Head of caudate nucleus (tissue), 42 donors: ENCODE measurements at places on chromosomes 6 and 20.

GRCh38 chr6:145904391-145904790 is 59.8 kb downstream of the SHPRH start:
- DNase-seq: no peak

GRCh38 chr6:119334535-119335264 is 14.9 kb downstream of the MAN1A1 start:
- no peak for DNase-seq

DNA sequence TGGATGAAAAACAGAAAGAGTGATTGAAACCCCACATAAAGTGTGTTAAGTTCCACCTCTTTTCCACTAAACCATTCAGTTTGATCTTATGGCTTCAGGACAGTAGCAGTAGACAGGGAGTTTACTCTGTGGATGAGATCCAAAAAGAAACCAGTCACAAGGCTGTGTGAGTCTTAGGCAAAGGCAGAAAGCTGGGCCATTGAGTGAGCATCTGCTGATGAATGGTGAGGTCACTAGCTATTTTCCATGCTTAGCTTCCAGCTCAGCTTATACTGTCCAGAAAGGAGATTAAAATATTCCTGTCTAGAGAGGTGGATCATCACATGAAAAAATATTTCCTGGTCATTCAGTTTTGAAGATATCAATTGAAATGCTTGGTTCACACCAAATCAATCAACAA is 1643.9 kb downstream of the HACE1 start:
- DNase-seq: no peak

DNA sequence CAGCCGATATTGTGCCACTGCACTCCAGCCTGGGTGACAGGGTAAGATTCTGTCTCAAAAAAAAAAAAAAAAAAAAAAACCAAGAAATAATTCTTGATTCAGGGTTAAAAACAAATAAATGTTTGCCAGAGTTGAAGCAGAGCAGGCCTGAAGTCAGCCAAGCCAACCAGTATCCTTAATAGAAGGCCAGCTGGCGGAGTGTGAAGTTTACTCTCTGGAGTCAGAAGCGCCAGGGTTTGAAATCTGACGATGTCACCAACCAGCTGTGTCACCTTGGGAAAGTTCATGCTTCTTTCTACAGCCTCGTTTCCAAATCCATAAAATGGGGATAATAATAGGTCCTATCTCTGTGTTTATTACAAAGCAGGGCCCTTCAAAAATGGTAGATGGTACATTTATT is 73.0 kb upstream of the ENPP5 start:
- DNase-seq: no peak

DNA sequence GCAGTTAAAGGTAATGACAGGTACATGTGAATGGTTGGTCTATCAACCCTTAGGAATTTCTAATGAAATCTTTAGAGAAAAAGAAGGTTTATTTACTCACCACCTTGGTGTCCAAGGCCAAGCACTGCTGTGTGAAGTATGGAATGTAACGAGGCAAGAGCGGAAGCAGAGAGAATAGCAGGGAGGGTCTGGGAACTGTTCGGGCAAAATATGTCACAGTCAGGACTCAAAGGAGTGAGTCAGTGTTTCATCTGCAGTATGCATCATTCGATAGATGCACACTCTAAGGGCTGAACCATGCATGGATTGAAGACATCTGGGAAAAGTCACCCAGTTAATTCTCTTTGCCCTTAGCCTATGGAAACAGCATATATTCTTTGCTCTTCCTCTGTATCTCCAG is 33.2 kb downstream of the ADGRF5 start:
- no peak for DNase-seq

- DNase-seq: no peak
Observed at GRCh38 chr20:33915726-33916331, 77.9 kb upstream of the RALY start.

DNA sequence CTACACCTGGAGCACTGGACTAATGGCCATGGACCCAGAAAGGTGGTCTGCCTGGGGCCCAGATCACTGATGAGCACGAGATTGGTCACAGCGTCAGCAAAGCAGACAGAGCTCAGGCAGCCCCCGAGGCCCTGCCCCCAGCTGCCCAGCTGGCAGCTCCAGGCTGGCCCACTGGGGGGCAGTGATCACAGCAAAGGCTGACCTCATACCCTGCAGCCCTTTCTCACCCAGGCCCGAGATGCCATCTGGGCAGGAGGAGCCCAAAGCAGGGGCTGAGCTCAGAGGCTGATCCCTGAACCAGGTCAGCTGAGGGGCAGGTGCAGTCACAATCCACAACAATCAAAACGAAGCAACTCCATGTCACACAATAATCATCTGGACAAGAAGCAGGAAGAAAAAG is 4.1 kb downstream of the MAP1LC3A start:
- DNase-seq: peak; percentile 79

GRCh38 chr6:8131265-8131897 is 29.0 kb upstream of the EEF1E1 start:
- DNase-seq: peak; percentile 62

- no peak for DNase-seq
Observed at GRCh38 chr20:42085366-42085765, 467.2 kb upstream of the CHD6 start.

DNA sequence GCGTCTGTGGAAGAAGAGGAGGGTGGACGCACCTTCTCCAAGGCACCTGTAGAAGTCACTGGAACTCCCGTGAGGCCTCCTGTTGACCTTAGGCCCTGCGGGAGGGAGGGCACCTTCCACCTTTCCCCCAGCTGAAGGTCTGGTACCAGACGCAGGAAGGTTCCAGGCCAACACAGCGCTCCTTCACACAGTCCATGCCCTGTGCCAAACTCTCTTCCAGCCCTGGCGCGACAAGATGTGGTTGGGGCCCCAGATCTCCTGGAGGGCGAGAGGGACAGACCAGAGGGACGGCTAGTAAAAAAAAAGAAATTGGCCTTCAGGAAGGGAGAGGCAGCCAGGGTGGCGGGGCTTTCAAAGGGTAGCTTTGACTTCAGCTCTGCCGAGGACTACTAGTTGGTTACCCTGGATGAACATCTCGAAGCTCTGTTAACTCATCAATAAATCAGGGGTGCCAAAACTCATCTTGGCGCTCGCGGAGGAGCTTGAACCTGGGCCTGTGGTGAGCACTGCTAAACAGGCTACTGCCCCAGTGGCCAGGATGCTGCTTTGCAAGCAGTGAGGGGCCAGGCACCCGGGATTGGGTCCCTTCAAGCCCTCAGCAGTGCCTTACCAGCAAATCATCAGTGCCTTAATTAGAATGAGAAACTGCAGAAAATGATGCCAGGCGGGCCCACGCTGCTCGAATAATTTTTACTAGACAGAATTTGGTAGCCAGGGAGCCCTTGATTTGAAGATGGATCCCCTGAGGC is 14.9 kb downstream of the AARS2 start:
- no peak for DNase-seq

GRCh38 chr20:23019403-23019802 is 15.7 kb upstream of the SSTR4 start:
- DNase-seq: peak; percentile 47

DNA sequence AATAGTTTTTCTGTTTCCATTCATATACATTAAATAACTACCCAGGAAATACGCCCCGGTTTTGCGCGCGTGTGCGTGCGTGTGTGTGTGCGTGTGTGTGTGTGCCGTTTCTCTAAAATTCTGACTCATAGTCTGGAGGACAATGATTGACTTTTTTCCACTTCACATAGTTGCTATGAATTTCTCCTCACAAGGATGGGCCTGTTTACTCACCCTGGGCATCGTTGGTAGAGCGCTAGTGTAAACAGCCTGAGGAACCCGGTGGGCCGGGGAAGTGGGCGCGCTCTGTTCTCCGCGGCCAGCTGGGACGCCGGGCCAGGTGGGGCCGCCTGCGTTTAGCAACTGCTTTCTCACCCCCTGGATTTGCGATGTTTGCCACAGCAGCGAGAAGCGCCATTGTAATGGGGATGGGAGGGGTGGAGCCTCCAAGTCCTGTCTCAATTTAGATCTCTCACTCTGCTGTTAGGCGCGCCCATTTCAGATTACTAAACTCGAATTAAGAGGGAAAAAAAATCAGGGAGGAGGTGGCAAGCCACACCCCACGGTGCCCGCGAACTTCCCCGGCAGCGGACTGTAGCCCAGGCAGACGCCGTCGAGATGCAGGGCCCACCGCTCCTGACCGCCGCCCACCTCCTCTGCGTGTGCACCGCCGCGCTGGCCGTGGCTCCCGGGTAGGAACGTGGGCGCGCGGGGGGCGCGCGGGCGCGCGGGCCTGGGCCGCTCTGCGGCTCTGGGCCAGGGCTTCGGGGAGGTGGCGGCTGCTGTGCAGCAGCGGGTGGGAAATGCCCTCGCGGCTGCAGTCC is at the start of gene CD109:
TSS of gene CD109 (plus strand) at position 585 of the 803 bp plus-strand sequence. CDS start at position 598, 13 bp downstream.
- DNase-seq: peak; percentile 46

DNA sequence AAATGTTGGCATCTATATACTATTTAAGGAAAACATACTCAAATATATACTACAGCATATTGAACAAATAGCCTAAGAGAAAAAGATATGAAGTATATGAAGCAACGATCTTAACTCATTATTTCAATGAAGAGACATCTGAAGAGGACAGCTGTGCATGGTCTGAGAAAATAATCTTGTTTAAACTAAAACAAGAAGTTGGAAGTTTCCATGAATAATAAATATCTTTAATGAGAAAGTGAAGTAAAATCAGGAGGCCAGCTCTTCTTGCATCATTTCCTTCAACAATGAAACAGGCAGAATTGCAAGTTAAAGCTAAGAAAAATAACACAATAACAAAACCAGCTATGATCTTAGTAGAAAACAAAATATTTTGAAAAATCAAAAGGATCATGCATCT is 1265.4 kb upstream of the MAP3K7 start:
- no peak for DNase-seq

DNA sequence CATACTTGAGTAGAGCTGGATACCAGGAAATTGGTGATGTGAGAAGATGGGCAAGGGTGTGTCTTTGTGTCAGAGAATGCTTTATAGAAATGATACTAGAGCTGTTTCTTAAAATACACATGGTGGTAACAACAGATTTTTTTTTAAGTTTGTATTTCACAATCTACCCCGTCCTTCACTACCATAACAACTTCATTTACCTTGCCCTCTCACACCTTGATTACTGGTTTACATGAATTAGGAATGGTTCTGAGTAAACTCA is 45.4 kb downstream of the RARS2 start:
- no peak for DNase-seq

GRCh38 chr6:150211700-150212511 is 69.1 kb downstream of the PPP1R14C start:
- DNase-seq: no peak

- no peak for DNase-seq
Observed at GRCh38 chr6:43359381-43359780, 10.1 kb downstream of the ZNF318 start.

DNA sequence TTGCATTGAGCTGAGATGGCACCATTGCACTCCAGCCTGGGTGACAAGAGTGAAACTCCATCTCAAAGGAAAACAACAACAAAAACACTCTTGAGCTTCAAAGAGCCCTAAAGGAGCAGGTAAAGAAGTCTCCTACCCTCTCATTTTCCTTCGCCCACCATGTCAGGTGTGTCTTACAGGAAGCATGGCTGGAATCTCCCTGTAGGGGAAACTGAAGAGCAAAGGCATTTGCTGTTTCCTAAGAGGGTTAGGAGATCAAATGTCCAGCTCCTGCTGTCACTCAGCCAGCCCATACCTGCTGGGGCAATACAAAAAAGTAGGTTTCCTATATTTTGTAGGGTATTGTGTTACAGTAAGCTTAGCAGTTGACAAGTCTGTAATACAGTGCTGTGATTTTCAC is 43.3 kb downstream of the SPATA2 start:
- no peak for DNase-seq

DNA sequence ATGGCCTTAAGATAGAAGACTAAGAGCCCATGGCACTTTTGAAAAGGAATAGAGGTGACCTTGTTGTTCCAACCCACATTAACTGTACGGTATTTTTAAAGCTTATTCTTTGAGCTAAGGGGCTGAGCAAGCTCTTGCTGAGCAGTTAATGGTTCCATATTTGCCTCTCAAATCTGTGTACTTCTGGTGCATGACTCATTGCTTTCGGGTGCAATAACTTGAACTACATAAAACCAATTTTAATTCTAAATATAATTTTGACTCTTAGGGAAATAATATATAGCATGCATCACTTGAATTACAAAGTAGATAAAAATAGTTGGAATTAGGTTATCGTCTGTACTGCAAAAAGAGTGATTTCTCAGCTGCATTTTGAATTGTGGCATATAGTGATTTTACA is 348.1 kb upstream of the CITED2 start:
- DNase-seq: no peak

- DNase-seq: no peak
Observed at GRCh38 chr6:13120483-13121482, 207.6 kb downstream of the TBC1D7 start.

GRCh38 chr6:24932832-24933231 is 2.9 kb downstream of the RIPOR2 start:
- no peak for DNase-seq

GRCh38 chr6:119283979-119284545 is 65.5 kb downstream of the MAN1A1 start:
- DNase-seq: no peak

DNA sequence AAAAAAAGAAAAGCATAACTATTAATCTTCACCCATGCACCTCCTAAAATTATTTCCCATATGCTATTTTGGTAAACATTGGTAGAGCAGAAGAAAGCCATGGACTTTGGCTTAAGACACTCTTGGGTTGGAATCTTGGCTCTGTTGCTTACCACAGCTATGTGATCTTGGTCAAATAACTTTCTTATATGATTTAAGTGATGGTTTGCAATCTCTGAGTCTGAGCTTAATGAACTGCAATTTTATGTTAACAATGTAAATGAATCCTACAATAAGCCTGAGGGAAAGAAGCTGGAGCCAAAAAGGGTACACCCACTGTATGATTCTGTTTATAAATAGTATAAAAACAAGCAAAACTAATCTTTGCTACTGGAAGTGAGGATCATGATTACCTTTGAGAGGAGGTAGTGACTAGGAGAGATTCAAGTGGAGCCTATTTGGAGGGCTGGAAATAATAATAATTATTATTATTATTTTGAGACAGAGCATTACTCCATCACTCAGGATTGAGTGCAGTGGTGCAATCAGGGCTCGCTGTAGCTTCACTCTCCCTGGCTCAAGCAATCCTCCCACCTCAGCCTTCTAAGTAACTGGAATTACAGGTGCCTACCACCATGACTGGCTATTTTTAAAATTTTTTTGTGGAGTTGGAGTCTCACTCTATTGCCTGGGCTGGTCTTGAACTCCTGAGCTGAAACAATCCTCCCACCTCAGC is 34.5 kb downstream of the ABRACL start:
- no peak for DNase-seq

- no peak for DNase-seq
Observed at GRCh38 chr20:32153771-32154170, 44.3 kb downstream of the TM9SF4 start.

DNA sequence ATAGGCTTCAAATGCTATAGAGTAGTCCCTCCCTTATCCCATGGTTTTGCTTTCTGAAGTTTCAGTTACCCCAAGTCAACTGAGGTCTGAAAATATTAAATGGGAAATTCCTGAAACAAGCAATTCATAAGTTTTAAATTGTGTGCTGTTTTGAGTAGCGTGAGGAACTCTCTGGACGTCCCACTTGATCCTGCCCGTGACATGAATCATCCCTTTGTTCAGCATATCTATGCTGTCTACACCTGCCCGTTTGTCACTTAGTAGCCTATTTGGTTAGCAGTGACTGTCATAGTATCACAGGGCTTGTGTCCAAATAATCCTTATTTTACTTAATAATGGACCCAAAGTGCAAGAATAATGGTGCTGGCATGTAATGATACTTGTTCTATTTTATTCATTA is 5.0 kb downstream of the PCMT1 start:
- no peak for DNase-seq

- no peak for DNase-seq
Observed at GRCh38 chr6:39048481-39049399, at the start of gene GLP1R. GLP1R (plus strand) TSS chr6:39048781; CDS start chr6:39048841, 60 bp downstream.
